ENCODE measurements at places on chromosomes 12 and 14.

GRCh38 chr14:101947577-101947903 is 16.8 kb upstream of the DYNC1H1 start:
- DNase-seq, result no peak

DNA sequence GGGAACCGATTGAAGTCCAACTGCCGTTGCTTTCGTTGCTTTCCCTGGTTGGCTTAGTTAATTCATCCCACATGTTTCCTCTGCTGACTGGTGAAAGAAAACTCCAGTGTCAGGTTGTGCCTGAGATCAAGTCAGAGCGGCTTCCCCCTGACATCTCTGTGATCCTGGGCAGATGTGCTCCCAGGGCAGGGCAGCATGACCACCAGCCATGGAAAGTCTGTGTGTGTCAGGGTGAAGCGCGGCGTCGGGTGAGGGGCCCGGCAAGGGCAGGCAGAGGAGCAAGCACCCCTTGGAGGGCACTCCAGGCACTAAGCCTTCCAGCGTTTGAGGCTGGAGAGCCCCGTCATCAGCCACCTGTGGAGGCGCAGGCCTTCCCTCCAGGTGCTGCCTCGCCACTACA is 54.5 kb upstream of the IGF1 start:
- DNase-seq, result no peak

DNA sequence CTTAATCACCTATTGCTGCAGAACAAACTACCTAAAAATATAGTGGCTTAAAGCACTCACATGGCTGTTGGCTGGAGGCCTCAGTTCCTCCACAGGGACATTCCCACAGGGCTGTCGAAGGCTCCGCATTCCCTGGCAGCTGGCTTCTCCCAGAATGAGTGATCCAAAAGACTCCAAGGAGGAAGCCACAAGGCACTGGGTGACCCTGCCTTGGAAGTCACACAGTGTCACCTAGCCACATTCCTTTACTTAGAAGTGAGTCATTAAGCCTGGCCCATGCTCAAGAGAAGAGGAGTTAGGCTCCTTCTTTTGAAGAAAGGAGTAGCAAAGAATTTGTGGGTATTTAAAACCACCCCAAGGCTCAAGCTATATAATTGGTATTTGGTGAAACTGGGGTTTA is 63.9 kb upstream of the MAP1LC3B2 start:
- DNase-seq, result peak; percentile 25

DNA sequence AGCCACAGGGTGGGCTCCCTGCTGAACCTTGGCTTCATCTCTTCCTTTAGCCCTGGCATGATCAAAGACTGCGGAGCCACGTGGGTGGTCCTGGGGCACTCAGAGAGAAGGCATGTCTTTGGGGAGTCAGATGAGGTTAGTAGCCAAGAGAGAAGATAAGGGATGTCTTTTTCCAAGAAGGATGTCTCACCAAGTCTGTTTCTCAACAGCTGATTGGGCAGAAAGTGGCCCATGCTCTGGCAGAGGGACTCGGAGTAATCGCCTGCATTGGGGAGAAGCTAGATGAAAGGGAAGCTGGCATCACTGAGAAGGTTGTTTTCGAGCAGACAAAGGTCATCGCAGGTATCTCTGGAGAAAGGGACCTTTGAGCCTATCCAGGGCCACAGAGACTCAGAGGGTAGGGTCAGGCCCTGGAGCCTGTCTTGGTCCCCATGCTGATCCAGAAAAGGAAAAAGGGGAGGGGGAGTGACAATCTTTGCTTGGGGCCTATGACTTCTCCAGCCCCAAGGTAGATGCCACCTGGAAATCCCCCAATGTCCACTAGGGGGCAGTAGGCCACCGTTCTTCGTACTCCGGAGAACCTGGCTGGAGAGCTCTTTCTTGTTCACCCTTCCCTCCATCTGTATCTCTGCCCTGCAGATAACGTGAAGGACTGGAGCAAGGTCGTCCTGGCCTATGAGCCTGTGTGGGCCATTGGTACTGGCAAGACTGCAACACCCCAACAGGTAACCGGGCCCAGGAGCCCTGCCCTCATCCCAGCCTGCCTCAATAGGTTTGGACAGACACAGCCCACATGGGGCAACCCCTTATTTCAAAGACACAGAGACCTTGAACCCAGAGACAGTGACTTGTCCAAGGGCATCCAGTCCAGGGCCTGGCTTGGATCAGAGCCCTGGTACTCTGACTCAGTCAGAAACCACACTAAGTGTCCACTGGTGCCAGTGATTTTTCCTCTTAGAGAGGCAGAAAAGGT is 2.0 kb downstream of the TPI1 start:
- peak; percentile 81 for DNase-seq

- no peak for DNase-seq
Measured at GRCh38 chr12:12166751-12167150, 96.0 kb downstream of the BCL2L14 start.

GRCh38 chr12:51008329-51009055 is 17.7 kb downstream of the SLC11A2 start:
- no peak for DNase-seq

DNA sequence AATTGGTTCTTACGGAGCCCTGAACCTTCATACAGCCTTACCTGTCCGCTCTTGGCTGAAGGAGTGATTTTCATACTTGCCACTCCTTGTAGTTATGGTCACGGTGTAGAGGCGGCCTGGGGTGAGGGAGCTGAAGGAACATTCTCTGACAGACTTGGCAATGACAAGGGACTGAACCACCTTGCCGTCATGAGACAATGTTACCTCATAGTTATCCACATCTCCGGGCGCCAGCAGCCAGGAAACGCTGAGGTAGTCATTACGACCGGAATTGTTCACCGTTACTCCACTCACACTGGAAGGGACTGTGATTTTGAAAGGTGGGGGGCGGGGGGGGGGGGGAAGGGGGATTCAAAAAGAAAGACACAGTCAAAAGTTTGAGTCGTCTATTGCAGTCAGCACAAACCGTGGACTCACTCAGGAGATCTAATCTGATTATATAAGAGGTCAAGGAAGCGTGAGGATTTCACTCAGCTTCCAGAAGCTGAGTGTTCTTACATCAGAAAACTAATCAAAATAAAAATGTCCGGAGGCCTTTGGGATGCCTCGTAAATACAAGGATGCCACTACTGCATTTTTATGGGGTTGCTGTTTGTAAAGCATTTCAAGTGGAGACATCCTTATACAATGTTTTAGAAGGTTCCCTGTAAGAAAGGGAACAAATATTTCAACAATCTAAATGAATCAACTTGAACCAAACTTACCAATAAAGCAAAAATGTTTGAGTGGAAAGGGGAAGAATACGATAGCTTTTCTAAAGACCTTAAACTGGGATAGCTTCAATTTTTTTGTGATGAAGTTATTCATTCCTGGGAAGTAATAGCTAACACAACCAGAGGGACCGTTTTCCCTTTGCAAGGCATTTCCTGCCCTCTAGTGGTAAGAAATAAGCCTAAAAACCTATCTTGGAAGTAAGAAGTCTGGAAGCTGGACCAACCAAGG is 60.6 kb downstream of the PTPRB start:
- DNase-seq, result peak; percentile 10

- no peak for DNase-seq
Measured at GRCh38 chr12:122740351-122740750, 9.7 kb upstream of the HCAR1 start.

DNA sequence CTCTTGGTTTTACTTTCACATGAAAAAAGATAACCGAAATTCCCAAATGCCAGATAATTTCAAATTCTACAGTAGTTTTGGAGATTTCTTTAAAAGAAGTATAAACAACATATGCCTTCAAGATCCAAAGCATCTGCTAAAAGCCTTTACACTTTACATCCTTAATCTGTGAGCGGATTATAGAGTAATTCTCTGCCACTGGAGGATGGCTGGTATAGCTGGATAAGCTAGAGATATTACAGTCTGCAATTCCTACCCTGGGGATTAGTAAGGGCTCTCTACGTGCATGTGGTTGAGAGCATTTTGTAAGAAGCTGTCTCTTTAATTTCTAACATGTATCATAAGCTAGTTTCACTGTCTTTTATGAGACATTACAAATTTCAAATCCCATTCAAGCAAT is 240.3 kb upstream of the HMGA2 start:
- DNase-seq, result no peak

- DNase-seq, result no peak
Measured at GRCh38 chr14:93431036-93431670, 414 bp downstream of the UNC79 start.

GRCh38 chr12:95141310-95141709 is 67.9 kb upstream of the NR2C1 start:
- no peak for DNase-seq

DNA sequence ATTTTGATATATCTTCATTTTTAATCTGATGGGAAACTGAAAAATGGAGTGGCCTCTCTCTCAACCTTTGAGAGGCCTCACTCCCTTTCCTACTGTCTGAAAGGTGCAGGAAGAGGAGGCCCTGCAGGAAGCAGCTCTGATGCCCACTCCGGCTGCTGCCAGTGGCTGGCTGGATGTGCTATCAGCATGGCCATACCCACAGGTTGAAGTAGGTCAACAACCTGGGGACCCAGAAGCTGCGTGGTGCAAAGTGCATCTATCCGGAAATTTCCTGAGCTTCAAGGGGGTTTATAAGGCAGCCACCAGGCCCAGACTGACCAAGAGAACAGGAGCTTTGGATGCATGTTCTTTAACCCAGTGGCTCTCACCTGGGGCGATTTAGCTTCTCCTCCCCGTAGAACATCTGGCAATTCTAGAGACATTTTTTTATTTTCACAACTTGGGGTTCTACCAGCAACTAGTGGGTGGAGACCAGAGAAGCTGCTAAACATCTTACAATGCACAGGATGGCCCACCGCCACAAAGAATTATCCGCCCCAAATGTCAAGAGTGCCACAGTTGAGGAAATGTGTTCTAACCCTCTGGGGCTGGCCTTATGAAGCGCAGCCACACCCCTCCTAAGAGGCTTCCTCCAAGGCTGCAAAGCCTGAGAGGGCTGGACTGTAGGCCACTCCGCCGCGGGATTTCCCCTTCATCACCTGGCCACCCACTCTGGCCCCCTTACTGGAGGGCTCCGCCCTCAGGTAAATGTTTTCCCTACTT is 8.2 kb upstream of the BATF start:
- DNase-seq, result no peak

GRCh38 chr14:100042286-100042685 is 22.9 kb upstream of the EVL start:
- DNase-seq, result no peak

- no peak for DNase-seq
Measured at GRCh38 chr12:108346727-108347710, 7.9 kb upstream of the CMKLR1 start.

DNA sequence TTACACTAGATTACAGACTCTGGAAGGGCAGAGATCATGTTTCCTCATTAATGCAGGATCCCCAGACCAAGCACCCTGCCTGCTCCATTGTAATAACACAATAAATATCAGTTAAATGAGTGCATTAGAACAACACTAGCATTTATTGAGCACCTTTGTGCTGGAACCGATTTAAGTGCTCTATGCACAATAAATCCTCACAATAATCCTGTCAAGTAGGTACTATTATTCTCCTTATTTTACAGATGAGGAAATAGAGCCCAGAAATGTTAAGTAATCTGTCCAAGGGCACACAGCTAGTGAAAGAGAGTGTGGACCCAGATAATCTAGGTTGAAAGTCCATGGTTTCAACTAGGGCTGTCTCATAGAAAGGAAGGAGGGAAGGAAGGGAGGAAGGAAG is 69.8 kb downstream of the MAP1LC3B2 start:
- DNase-seq, result no peak

DNA sequence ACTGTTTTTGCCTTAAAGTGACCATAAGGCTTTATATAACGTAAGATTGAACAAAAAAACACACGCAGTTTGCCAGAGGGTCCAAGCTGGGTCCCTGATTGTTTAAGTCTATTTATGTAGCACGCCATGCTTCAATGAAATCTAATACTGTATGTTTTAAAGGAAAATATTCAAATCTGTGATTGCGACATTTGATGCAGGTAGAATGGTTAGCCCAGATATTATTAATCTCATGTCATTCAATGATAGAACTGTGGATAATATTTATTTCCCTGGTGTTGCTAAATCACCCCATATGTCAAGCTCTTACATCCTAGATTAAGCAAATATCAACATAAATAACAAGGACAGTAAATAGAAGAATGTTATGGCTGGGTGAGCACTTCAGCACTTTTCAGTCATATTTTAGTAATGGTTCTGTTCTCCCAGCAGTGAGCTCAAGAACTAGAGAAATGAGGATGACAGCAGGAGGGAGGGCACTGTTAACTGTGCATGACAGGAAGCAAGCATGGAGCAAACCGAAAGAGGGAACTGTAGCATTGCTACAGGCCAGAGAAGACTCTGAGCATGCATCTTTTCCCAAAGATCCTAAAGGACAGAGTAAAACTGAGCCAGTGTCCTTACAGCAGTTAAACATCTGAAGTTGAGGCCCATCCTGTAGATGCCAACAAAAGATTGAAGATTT is 465.7 kb upstream of the MGAT4C start:
- DNase-seq, result no peak

DNA sequence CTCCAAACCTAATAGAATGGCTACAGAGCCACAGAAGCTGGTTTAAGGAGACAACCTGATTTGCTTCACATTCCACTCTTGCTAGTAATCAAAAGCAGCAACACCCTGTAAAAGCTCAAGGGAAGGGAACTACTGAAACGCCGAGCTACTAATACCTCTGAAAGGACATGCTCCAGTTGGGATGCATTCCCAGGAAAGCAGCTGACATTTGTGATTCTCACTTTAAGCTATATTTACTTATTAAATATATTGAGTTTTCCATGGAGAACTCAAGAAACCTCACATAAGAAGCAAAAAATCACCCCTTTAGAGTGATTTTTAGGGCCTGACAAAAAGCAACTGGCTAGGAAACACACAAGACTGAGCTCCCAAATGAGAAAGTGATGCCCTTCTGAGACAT is 1073.0 kb upstream of the FLRT2 start:
- no peak for DNase-seq

DNA sequence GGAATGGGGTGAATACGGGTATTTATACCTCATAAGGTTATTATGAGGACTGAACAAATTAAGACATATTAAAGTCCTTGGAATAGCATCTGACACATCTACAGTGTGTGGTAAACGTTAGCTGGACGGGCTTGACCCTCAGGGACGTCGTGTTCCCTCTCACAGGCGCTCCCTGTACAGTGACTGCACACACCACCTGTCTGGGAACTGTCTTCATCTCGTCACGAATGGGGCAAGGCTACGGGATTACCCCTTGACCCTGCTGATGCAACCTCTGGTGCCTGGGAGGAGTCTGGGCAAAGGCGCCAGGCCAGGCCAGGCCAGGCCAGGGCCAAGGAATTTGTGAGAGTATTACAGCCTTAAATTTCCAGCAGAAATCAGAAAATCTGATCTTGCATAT is 191.1 kb downstream of the CALM1 start:
- no peak for DNase-seq

- no peak for DNase-seq
Measured at GRCh38 chr14:68733086-68733914, 59.6 kb downstream of the ZFP36L1 start.

- DNase-seq, result no peak
Measured at GRCh38 chr14:78440356-78440894, 270.3 kb downstream of the NRXN3 start.

- no peak for DNase-seq
Measured at GRCh38 chr12:27817766-27818165, 37.7 kb upstream of the MANSC4 start.

GRCh38 chr14:67357969-67358354 is 1.6 kb downstream of the ATP6V1D start:
- no peak for DNase-seq

GRCh38 chr12:70031046-70031445 is 206.0 kb downstream of the MYRFL start:
- no peak for DNase-seq

- DNase-seq, result no peak
Measured at GRCh38 chr14:90615517-90616060, 200.6 kb downstream of the TTC7B start.
